Nephron progenitor cell (in vitro differentiated cells): ENCODE measurements at places on chromosomes 11 and 22.

GRCh38 chr22:46036558-46037408 lies 59.8 kb upstream of the WNT7B start:
- no peak for DNase-seq

GRCh38 chr22:37283393-37283937 lies 1.2 kb downstream of the CYTH4 start:
- no peak for DNase-seq

GRCh38 chr22:29245626-29246385 lies 22.0 kb downstream of the RHBDD3 start:
- DNase-seq, result peak; percentile 78

DNA sequence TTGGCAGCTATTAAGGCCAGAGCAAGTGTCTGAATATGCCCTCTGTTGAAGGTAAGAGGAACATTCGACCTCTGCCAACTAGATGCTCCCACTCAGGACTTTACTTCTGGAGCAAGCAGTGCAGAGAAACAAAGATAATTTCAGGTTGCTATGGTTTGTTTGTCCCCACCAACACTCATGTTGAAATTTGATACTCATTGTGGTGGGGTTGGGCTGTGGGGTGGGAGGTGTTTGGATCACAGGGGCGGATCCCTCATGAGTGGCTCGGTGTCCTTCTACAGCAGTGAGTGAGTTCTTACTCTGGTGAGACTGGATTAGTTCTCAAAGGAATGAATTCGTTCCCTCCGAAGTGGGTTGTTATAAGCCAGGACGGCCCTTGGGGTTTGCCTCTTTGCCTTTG lies 12.0 kb downstream of the OR8A1 start:
- DNase-seq, result no peak

DNA sequence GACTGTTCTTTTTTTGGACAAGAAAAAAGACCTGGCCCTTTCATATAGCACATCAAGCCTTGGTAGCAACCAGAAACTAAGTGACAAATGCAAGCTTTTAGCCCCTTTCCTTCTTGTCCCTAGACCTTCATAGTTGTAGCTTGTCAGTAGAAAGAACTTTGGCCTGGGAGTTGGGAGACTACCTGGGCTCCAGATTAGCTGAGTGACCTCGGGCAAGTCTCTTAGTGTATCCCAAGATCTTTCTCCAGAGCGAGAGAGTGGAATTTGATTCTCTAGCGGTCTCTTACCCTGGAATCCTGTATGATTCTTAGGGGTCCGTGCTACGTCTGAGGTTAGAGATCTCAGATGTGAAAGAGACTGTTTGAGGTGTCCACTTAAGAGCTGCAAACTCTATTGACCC lies 59.0 kb downstream of the ZNRF3 start:
- DNase-seq, result no peak

GRCh38 chr22:19641983-19642451 lies 72.3 kb upstream of the SEPTIN5 start:
- DNase-seq, result no peak

DNA sequence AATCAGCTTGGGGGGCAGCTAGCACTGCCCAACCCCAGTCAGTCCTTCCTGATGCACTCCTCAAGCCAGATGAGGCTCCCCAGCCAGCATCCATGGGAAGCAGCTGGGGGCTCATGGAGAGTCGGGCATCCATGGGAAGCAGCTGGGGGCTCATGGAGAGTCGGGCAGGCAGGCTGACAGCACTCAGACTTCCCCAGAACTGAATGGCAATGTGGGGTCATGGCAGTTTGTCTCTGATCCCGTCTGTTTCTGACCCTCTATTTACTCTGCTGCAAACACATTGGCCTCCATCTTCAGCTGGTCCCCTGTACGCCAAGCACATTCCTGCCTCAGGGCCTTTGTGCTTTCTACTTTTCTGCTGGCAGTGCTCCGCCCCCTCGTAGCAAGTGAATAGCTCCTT lies 314.8 kb downstream of the NTM start:
- DNase-seq, result no peak

GRCh38 chr22:26559961-26560575 lies 29.9 kb downstream of the TPST2 start:
- DNase-seq, result no peak

DNA sequence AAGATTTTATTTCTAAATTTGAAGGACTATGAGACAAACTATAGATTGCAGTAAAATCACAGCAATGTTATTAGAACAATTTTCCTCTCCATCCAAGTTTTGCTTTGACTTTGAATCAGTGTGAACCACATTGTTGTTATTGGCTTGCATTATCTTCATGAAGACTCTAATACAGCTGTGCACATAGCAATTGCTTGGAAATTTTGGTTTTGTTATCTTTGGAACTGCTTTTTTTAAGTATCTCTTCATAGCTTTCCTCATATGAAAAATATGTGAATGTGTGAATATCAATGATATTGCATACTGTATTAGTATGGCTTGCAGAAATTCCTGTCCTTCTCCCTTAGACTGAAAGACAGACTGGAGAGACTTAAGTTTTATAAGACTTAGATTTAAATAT lies 666.6 kb downstream of the LUZP2 start:
- no peak for DNase-seq

- DNase-seq, result peak; percentile 83
These were observed 28.5 kb downstream of the LRP4 start for GRCh38 chr11:46889689-46890475.

GRCh38 chr11:2951231-2952110 lies 22.3 kb upstream of the PHLDA2 start:
- DNase-seq, result no peak

- DNase-seq, result peak; percentile 35
These were observed 52.7 kb downstream of the PHF21B start for GRCh38 chr22:44956840-44957767.

DNA sequence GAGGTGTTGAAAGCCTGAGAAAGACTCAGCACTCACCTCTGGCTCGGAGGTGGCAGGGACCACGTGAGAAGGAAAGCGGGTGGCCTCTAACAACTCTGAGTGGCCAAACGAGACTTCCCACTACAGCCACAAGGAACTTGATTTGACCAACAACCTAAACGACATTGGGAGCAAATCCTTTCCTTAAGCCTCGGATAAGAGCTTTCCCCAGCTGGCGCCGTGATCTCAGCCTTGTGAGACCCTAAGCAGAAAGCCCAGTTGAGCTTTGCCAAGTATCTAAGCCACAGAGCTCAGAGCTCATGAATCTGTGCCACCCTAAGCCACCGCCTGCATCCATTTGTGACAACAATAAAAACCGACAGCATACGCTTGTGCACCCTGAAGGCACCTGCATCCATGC lies 636.0 kb downstream of the TBC1D22A start:
- DNase-seq, result no peak

GRCh38 chr11:121406291-121406690 lies 45.8 kb upstream of the SORL1 start:
- DNase-seq, result no peak

DNA sequence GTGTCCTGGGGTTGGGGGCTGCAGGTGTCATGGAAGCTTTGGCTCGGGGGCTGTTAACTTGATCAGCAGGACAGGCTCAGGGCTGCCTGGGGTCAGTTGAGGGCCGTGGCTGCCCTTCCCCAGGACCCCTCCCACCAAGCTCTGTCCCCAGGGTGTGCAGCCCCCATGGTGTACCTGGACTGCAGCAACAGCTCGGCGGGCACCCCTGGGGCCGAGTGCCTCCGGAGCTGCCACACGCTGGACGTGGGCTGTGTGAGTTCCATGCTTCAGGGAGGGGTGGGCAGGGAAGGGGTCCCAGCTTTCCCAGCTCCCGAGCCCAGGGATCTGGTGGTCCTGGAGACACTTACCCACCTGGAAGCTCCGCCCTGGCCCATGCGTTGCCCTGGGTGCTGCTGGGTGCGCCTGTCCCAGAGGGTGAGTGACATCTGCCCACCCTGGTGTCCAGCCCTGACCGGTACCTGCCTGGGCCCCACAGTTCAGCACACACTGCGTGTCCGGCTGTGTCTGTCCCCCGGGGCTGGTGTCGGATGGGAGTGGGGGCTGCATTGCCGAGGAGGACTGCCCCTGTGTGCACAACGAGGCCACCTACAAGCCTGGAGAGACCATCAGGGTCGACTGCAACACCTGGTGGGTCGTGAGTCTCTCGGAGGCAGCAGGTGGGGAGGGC lies 11.3 kb downstream of the MUC5B start:
- DNase-seq, result peak; percentile 1

- no peak for DNase-seq
These were observed 23.8 kb upstream of the IGSF22 start for GRCh38 chr11:18749681-18750319.

DNA sequence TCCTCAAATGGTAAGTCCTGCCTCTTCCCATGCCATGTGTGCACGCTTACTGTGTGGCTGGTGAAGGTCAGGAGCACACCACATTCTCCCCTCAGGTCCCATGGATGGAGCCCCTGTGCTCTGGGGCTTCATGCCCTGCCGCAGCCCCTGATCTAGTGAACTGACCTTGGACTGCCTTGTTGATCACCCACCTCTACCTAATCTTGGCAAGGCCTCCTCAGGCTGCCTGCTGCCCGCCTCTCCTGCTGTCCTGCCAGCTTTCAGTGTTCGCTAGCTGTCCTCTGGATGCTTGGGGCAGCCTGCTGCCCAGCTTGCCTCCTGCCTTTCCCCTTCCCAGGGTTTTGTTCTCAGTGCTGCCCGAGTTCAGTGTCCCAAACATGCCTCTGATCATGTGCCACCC lies 38.1 kb downstream of the CABIN1 start:
- DNase-seq, result no peak

DNA sequence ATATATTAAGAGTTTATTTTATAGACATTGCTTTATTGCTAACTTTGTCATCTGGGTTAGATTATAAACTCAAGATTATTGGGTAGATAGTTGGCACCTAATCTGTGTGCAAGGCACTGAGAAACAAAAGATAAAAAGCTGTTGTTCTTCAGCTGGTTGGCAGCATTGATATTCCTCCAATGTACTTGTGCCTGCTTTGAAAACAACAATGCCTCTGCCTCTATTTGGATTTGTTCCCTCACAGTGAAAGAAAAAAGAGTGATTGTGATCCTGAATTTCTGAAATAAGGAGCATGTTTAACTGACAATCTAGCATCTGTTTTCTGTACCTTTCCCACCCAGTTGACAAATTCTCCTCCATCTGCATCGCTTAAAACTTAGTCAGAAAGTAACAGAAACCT lies 98.3 kb downstream of the TYR start:
- DNase-seq, result no peak

DNA sequence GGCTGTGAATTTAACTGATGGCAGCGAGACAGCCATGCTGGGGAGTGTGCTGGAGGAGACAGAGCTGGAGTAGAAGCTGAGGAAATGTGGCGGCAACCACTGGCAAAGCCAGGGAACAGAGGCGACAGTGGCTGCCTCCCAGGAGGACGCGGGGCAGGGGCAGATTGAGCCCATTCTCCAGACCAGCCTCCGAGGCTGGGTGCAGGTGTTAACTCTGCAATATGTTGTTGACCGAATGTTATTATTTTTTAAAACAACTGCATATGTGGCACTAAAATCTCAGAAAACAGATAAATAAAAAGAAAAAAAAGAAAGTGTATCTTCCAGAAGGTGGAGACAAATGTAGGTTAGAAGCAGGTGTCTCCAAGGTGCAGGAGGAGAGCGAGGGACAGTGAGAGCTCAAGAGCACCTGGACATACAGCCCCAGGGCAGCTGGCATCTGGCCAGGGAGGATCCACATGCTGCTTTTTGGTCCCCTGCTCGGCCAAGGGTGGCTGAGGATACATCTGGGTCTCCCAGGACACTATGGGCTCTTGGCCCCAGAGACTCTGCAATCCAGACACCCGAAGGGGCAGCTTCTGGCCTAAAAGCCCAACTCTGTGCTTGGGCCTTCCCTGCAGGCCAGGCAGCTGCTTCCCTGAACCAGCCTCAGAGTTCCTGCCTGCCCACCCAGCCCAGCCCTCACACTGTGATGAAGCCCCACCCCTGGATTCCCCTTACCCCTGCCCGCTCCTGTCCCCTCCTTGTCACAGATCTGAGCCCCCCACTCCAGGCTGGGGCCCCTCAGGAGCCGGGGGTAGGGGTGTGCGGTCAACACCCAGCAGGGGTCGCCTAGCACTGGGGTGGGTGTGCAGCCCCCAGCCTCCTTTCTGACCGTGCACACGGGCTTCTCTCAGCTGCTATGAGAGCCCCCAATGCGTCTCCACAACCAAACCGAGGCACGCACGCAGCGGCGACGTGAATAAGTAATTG lies 12.9 kb downstream of the RTN4R start:
- DNase-seq, result no peak

GRCh38 chr11:16804104-16804947 lies 65.9 kb downstream of the C11orf58 start:
- no peak for DNase-seq

DNA sequence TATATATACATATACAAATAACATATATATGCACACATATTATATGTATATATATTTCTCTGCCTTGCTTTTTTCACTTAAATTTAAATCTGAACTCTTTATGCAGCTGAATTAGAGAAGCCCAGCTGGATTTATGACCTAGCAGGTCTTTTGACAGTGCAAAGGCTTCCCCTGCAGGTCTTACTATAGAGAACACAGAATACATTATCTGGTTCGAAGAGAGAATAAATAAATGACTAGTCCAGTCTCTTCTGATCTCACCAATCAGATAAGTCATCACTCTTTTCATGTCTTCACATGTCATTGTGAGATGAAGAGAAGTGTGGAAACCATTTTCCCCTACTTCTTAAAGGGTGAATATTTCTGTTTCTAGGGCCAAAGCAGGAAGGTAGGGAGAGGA lies 58.2 kb downstream of the OR10A6 start:
- DNase-seq, result no peak

DNA sequence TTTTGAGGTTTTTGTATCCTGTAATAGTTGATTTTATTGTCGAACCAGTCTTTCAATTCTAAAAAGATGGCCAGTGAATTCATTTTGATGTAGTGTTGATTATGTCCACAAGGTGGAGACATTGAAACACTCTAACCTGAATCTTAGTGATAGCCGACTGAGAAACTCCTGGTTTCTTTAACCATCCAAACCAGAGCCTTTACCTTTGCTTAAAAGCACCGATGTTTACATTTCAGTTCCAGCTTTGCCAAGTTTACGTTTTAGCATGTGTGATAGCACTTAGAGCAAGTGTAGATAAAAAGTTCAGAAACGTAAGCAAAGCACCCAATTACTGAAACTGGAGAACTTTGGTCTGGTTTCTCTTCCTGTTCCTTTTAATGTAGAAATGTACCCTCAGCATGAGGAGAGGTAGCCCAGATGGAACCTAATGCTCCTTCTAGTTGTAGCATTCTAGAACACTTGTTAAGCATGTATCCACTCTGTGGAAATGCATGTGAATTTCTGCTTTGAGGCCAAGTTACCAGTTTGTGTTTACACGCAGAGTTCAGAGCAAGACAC lies 208.6 kb downstream of the DBX1 start:
- peak; percentile 32 for DNase-seq

GRCh38 chr11:1878137-1879031 lies 13.3 kb downstream of the PRR33 start:
- no peak for DNase-seq

GRCh38 chr11:5620651-5621521 lies 3.9 kb upstream of the TRIM34 start:
- DNase-seq, result no peak

GRCh38 chr11:9609841-9610240 lies 36.4 kb downstream of the WEE1 start:
- DNase-seq, result no peak

DNA sequence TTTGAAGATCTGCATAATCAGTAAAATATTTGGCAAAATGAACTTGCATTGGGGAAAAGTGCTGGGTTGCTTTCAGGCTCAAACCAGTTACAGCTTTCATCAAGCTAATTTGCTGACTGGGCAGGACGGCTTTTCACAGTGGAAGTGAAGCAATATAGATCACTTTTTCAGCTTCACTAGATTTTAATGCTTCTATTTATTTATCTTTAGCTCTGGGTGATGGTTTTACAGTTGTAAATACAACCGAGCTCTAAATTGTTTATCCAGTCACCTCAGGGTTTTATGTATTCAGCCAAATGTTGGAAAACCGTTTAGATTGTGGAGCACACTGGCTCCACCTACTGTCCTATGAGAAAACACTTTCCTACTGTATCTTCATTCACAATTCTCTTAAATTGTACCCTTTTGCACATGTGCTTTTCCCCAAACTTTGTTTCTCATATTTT lies 58.2 kb downstream of the ACER3 start:
- no peak for DNase-seq
